ENCODE measurements at places on chromosomes 1 and 21.

DNA sequence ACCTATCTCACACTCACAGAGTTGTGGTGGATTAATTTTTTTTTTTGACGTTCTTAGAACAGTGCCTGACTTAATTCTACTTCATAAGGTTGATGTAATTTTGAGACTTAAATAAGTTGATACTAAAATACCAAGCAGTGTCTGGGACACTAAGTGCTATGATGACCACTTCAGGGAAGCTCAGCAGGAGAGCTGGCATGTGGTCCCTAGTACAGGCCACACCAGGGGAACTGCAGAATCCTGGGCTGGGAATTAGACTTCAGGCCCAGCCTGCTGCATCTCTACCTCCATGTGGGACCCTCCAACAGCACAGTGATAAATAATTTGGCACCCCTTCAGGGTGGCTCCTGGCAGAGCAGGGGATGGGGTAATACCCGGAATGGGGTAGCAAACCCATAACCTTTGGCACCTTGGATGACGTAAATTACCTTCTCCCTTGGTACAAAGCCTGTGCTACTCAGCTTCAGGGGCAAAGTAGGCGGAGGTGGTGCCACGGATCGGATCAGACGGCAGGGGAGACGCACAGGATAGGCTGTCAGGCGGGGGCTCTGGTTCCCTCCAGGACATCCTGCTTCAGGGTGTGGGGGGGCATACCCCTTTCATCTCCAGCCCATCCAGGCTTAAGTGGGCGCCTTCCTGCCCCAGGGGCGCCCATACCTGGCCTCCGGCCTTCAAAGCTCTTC, 4.8 kb downstream of the MFSD2A start:
- no peak for DNase-seq

DNA sequence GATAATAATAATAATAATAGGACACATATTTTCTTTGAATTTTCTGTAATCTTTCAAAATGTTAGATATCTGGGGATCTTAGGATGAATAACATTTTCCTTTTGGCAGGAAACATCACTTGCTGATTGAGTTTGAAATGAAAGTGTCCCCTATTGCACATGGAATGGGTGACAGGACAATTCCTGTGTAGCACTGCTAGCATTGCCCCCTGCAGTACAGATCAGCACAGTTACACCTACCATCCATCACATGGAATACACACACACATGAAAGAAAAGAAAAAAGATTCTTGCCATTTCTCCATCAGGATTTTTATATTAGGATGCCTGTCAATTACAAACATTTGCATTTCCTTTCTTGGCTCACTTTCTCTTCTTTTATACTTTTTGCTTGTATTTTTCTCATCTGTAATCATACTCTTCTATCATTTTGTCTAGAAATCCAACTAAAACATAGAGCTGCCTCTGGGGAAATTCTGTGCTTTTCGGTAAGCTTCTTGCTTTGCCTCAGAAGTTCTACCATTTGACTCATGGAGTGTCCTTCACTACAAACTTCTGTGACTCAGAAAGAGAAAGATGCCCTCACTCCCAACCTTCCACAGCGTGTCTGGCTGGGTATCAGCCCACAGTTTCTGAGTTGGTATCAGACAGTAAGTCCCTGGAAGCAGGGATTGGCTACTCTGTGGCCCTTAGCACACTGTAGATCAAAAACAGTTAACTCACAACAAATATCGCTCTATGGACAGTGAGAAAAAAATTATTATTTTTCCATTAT, 641.2 kb downstream of the PTPRC start:
- peak; percentile 12 for DNase-seq

DNA sequence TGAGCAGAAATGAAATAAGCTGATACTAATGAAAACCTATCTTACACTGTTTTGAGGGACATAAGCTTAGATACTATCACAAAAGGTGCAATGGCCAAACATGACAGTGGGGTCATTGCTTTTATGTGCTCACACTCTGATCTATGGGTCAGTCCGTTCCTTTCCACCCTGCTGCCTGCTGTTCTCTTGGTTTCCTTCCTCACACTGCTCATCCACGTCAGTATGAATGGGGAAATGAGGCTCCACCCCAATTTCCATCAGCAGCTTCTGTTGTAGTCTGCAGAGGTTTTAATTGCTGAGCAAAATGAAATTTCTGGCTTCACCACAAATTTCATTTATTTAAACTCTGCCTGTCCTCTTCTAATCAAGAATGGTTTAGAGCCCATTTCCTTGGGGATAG, 155.2 kb downstream of the GABPA start:
- DNase-seq = no peak

GRCh38 chr1:51792864-51793263, 85.7 kb downstream of the NRDC start:
- DNase-seq = peak; percentile 65

- peak; percentile 91 for DNase-seq
These were observed 24.8 kb downstream of the ATPAF1 start for GRCh38 chr1:46643368-46643775.

DNA sequence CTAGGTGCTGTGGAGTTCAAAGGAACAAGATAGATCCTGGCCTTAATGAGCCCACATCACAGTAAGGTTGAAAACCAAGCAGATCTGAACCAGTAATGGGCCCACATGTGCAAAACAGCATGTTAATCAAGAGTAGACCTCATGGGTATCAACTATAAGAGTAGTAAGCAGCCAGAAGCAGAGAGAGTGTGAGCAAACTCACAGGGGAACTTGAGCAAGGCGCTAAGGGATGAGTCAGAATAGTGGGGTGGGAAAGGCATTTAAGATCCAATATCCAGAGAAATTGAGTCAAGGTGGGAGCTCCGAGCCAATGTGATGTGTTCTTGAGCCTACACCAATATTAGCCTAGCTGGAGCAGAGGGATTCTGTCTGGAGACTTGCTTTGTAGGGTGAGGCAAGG, 52.4 kb upstream of the GJA5 start:
- DNase-seq = no peak

DNA sequence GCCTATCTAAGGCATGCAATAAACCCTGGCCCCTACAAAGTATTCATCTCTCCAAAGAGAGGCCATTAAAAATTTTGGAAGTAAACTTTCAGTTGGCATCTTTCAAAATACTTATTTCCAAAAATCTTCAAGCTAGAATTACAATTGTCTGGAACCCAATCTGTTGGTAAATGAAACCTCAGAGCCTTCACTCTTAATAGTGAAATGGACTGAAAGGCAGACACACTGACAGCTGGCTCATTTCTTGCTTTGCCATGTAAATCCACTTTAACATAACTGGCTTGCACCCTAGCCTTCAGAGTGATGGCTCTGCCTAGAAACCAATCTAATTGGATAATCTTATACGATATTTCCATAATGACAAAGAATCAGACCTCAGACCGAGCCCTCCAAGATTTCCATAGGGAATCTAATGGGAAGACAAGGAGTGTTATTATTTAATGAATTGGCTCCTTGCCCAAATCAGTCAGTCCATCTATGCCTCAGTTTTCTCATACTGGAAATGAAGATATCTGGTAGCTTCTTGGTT, 9.2 kb upstream of the PALMD start:
- DNase-seq = no peak

All from AG10803 (cell line).